ENCODE measurements at places on chromosomes 3 and 15.

DNA sequence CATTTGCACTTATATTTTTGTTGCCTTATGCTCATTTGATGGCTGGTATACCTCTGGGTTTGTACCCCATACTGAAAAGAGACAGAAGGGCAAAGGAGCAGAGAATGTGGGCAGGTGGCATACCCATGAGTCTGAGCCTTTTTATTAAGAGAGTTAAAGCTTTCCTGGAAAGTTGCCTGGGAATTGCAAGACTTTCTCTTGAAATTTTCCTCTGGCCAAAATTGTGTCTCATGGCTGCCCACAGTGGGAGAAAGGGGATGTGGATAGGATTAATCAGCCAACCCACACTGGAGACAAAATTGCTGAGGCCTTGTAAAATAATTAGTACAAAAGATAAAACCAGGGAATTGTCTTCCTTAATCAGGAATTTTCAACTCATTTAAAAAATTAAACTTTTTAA lies 8.2 kb upstream of the NMD3 start:
- no peak for DNase-seq

- peak; percentile 40 for DNase-seq
Observed at GRCh38 chr3:139427283-139428060, 38.0 kb upstream of the COPB2 start.

DNA sequence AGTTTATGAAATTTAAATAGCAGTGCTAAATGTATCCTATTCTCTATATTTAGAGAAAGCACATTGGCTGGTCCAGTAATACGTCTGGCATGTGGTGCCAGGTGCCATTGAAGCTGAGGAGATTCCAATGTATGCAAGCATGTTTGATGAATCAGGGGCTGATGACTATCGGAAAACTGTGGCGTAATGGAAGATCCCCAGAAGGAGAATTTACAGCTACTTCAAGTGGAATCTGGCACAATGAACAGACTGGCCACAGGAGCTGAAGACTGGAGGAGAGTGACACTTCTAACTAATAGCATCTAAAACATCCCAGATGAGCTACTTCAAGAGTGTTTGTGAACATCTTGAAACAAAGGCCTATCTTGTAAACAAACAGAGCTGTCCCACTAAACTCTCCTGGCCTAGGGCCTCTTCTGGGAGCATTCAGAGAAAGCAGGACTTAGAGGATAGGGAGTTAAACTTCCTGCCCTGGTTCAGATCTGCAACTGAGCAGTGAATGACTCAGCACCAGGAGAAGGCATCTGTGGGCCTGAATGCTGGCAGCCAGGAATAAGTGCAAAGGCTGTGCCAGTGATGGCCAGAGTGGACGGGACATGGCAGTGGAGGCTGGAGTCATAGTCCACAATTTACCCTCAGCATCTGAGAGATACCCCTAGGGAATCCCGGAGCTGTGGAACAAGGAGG lies 15.2 kb upstream of the ACTC1 start:
- DNase-seq: peak; percentile 80

GRCh38 chr15:62828364-62828763 lies 214.2 kb upstream of the TPM1 start:
- DNase-seq: no peak

- no peak for DNase-seq
Observed at GRCh38 chr3:63731866-63732265, 79.4 kb downstream of the SNTN start.

GRCh38 chr3:149936812-149937230 lies 33.9 kb downstream of the PFN2 start:
- DNase-seq: peak; percentile 81

DNA sequence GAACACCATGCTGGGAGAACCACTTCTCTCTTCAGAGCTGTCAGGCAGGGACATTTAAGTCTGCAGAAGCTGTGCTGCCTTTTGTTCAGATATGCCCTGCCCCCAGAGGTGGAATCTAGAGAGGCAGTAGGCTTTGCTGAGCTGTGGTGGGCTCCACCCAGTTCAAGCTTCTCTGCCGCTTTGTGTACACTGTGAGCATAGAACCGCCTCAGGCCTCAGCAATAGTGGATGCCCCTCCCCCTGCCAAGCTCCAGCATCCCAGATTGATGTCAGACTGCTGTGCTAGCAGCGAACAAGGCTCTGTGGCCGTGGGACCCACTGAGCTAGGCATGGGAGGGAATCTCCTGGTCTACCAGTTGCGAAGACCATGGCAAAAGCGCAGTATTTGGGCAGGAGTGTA lies 121.6 kb downstream of the NFKBIZ start:
- DNase-seq: peak; percentile 84

DNA sequence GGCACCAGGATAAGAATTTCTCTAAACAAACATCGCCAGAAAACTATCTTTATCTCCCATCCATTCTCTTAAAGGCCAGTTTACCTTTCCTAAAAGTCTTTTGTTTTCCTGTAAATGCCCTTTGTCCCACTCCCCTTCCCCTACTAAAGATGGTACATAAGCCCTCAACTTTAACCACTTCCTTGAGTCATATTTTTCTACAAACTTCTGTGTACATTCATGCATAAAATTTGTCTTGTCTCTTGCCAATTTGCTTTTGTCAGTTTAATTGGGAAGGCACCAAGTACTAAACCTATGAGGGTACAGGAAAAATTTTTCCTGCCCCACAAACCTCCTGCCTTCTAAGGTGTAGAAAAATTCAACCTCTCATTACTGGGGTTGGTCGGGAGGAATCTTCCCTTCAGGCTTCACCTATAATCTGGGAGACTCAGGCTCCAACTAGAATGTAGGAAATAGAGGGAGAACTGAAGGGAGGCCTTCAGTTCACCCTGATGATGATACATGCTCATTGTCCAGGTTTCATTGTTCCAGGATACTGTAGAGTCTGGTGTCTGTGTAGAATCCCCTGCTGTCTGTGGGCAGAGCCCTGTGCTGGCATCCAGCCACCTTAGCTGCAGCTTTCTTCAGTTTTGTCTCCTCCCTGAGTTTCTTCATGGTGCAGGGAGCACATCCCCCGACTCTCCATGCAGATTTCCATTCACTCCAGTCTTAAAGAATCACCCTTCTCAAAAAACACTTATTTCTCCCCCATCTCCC lies 53.2 kb downstream of the CD200R1L start:
- DNase-seq: no peak

GRCh38 chr15:27043770-27044169 lies 72.8 kb downstream of the GABRG3 start:
- DNase-seq: no peak

- DNase-seq: peak; percentile 62
Observed at GRCh38 chr3:196268284-196269163, 19.0 kb downstream of the PCYT1A start.

GRCh38 chr15:91895051-91895450 lies 41.5 kb downstream of the SLCO3A1 start:
- no peak for DNase-seq

GRCh38 chr15:85515212-85515611 lies 134.8 kb downstream of the AKAP13 start:
- DNase-seq: no peak

GRCh38 chr3:9401986-9402385 lies 4.6 kb downstream of the SETD5 start:
- DNase-seq: no peak

DNA sequence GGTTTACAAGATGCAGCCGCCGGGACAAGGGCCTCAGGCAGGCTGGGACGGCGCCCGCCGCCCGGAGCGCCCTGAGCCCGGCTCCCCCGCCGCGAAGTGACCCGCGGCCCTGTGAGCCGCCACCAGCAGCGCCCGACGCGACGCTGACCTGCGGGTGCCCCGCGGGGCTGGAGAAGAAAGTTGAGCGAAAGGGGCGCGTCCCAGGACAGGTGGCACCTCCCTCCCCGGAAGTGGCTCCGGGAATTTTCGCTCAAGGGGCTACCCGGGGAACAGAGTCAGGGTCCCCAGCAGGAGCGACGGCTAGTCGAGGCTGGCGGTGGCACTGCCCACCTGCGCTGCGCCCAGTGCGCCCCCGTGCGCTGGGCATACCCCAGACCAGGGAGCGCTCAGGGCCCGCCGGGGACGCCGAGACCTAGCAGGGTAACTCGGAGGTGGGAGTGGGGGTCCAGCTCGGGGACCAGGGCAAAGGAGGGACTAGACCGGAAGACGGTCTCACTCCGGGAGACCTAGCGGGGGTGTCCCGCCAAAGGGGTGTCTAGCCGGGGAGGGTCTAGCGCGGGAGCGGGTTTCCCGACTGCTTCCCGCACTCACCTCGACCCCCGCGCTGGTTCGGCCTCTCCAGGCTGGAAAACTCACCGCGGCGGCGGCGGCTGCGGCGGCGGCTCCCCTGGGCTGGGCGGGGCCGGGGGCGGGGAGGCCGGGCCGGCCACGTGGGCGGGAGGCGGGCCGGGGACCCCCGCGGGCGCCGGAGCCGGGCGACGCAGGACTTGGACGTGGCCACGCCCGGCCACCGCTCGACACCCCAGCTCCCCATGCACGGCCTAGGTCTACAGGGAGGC lies 18.4 kb downstream of the SPATA12 start:
- DNase-seq: peak; percentile 74

DNA sequence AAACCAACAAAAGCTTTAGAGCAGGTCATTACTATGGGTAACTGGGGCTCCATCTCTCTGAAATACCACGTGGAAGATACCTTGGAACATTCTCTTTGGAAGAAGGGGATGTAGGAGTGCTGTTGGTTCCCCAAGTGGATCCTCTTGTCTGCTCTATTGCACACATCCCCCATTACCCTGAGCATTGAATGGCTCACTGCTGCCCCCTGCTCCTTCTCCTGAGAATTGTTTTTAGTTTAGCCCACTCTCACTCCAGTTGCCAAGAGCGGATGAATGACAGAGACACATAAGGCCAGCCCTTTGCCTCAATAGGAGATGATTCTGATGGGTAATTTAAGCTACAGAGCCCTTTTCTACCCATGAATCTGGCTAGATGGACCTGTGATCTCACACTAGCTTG lies 135.6 kb upstream of the SUCLG2 start:
- DNase-seq: peak; percentile 71

DNA sequence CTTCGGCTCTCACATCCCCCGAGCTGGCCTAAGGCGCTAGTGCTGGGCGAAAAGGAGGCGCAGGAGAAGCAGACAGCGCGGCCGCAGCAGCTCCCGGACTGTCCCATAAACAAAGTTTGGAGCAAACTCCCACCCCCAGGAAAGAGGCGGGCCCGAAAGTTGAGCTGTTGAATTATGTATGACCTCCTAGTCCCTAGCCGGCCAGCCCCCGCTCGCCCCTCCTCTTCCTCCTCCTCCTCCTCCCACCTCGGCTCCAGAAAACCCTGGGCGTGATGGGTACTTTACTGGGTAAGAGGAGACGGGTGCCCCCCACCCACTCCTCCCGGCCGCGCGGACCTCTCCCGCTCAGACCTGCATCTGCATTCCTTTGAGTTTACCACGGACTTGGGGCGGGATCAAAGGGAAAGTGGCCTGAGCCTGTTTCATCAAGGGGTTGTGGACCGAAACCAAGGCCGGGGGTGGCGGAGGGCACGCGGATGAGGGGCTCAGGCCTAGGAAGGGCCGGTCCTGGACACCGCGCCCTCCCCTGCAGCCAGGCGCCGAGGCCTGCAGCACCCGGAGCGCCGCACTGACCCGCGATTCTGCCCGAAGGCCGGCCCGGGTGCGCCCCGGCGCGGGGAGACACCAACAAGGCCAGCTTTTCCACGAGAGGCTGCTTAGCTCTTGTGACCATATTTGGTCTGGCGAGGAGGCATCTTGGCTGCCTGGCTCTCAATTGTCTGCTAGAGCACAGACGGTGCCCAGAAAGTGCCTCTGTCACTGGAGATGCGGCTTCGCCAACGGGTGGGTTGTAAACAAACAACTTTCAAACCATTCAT lies at the start of gene WWTR1:
Gene WWTR1 (minus strand): TSS at position 100 of the 818 bp plus-strand sequence. CDS start 719 bp downstream, outside the sequence.
- DNase-seq: peak; percentile 96

DNA sequence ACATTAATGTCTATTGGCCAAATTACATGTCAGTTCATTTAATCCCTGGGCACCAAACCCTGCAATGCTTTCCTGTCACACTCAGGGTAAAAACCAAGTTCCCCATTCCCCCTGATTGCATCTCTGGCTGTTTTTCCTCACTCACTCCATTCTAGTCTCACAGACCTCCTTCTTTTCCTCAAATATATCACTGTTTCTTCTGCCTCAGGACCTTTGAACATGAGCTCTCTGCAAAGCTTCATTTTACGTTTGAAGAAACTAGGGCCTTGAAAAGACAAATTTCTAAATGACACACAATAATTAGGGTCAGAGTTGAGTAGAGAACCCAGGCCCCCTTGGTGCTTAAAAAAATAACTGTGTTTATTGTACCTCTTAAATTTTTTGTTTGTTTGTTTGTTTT lies 230.6 kb downstream of the THRB start:
- no peak for DNase-seq

DNA sequence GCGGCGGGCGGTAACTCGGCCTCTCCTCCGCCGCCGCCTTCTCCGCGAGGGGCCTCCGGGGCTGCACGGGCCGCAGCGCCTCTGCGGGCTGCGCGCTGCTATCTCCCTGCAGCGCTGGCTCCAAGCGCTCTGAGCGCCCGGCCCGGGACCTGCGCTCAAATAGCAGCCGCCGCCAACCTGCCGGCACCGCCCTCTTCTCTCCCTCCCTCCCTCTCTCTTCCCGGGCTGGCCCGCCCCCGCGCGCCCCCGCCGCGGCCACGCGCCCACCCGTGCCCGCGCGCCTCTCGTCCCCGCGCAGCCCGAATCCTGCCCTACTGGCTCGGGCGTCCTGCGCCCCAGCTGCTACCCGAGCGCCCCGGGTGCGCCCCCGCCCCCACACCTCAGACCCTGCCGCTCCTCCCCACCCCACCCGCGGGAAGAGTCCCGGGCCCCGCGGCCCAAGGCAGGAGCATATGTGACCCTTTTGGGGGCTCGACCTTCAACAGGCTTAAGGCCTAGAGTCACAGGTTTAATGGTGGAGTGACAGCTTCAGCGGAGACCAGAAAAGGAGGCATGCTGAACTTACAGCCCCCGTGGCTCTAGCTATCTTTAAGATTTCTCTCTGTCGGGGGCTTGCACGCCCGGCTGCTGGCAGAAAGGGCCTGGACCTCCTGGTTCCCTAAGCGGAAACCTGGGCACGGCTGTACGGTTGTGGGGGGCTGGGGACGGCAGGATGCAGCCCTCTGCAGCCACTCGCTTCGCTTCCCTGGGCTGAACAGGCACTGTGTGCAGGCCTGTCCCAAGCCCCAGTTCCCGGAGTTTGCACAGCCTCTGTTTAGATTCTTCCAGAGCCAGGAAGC lies at the start of gene CACNA2D2:
Gene CACNA2D2 (minus strand): TSS at position 131 of the 839 bp plus-strand sequence. CDS start 211 bp downstream, outside the sequence.
- DNase-seq: peak; percentile 64

GRCh38 chr15:24772686-24773373 lies 97.3 kb downstream of the NPAP1 start:
- peak; percentile 95 for DNase-seq

- DNase-seq: no peak
Observed at GRCh38 chr3:138222131-138222941, 35.2 kb downstream of the ARMC8 start.

GRCh38 chr15:28109626-28110455 lies 10.7 kb upstream of the OCA2 start:
- no peak for DNase-seq

GRCh38 chr15:33200903-33201302 lies 6.4 kb upstream of the FMN1 start:
- DNase-seq: no peak

- no peak for DNase-seq
Observed at GRCh38 chr3:49900491-49901153, 3.1 kb downstream of the MST1R start.

- DNase-seq: peak; percentile 43
Observed at GRCh38 chr3:194779729-194780224, 94.1 kb downstream of the FAM43A start.

Data from ELF-1 (cell line).